ENCODE measurements at places on chromosomes 1 and 21.

- no peak for DNase-seq
These were observed 8.0 kb upstream of the OR2M3 start for GRCh38 chr1:248189026-248189425.

GRCh38 chr1:232634096-232634495, 4.2 kb upstream of the SIPA1L2 start:
- DNase-seq = no peak

- no peak for DNase-seq
These were observed 8.8 kb downstream of the FCRLB start for GRCh38 chr1:161730050-161730564.

GRCh38 chr1:167950569-167950968, 13.7 kb upstream of the MPC2 start:
- no peak for DNase-seq

- peak; percentile 61 for DNase-seq
These were observed at the start of gene PIK3C2B for GRCh38 chr1:204494281-204495077. PIK3C2B (minus strand) TSS chr1:204494805; CDS start chr1:204469802, 25,003 bp downstream.

DNA sequence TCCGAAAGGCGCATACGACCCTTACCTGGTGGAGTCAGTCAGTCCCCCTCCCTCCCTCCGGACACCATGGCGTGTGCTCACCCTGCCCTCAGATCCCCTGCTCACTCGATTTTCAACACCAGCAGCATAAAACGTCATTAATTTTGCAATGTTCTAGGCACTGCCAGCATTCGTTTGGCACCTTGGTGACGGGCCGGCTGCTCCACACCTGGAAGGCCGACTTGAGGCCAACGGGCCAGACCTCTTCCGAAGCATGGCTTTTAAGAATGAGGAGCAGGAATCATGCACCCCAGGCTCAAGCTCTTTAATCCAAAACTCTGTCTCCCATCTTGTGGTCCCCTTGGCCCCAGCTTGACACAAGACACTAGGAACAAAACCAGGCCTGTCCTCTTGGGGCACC, 33.1 kb downstream of the NPHP4 start:
- DNase-seq = no peak

All from amniotic stem cell (primary cell).